ENCODE measurements at places on chromosomes 16 and 17.

GRCh38 chr17:11855306-11855705, 142.0 kb downstream of the ZNF18 start:
- no peak for DNase-seq

DNA sequence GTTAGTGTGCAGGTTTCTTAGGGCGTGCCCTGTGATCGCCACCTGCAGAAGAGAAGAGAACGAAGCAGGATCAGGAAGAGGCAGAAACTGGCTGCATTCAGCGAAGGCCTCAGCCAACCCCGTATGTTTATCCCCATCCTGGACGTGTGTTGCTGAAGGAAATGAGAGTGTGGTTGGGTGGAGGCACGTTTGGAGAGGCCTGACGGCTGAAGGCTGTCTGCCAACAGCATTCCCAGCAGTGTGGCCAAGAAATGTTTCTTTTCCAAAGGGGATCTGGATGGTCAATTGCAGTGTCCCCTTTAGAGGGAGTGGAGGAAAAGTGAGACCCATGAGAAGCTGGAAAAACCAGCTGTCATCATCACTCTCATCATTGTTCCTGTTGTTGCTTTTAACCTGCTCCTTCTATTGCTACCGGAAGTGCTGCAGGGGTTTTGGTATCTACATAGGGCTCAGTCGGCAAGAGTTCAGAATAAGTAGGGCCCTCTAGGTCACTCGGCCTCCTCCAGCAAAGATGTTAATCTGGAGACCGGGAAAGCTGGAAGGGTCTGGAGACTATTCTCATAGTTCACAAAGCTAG, 46.5 kb upstream of the SLC47A1 start:
- no peak for DNase-seq

DNA sequence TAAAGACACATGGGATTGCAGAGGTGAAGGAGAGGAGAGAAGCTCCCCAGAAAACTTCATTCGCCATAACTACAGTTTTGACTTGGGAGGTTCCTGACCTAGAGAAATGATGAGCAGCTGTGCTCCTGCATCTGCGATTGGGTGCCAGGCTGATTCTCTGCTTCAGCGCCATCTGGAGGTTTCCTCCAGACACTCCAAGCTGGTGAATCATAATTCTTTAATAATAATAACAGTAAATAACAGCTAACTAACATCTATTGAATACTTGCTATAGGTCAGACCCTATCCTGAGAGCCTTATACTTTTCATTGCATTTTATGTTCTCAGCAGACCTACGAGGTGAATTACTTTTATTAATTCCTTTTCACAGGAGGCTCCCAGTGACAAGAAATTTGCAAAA, 575.8 kb downstream of the TOX3 start:
- DNase-seq: no peak

DNA sequence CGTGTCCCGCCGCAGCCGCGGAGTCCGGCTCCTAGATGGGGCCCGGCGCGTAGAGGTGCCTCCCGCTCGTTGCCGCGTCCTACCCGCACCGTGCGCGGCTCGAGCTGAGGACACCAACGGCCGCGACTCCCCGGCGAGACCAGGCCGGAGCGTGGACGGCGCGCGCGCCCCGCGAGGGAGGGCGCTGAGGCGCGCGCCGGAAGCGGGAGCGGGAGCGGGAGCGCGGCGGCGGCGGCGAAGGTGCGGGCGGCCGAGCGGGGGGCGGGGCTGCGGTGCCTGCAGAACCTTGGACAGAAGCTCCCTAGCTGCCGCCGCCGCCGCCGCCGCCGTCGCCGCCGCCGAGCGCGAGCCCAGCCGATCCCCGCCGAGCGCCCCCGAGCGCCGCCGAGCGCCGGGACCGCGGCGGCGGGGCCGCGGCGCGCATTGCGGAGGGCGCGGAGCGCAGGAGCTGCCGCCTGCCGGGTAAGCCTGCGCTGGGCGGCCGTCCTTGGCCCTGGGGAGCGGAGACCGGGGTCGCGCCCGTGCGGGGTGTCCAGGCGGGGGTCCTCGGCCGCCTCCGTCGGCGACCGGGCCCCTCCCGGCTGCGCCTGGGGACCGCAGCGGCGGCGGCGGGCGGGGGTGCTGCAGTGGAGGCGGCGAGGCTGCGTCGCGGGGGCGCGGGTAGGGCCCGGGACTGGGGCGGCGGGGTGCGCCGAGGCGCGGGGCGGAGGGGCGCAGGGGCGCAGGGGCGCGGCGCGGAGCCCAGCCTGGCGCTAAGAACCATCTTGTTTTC, at the start of gene CDK5R1:
TSS of gene CDK5R1 (plus strand) at position 293 of the 772 bp plus-strand sequence. CDS start 628 bp downstream, outside the sequence.
- DNase-seq: peak; percentile 56

DNA sequence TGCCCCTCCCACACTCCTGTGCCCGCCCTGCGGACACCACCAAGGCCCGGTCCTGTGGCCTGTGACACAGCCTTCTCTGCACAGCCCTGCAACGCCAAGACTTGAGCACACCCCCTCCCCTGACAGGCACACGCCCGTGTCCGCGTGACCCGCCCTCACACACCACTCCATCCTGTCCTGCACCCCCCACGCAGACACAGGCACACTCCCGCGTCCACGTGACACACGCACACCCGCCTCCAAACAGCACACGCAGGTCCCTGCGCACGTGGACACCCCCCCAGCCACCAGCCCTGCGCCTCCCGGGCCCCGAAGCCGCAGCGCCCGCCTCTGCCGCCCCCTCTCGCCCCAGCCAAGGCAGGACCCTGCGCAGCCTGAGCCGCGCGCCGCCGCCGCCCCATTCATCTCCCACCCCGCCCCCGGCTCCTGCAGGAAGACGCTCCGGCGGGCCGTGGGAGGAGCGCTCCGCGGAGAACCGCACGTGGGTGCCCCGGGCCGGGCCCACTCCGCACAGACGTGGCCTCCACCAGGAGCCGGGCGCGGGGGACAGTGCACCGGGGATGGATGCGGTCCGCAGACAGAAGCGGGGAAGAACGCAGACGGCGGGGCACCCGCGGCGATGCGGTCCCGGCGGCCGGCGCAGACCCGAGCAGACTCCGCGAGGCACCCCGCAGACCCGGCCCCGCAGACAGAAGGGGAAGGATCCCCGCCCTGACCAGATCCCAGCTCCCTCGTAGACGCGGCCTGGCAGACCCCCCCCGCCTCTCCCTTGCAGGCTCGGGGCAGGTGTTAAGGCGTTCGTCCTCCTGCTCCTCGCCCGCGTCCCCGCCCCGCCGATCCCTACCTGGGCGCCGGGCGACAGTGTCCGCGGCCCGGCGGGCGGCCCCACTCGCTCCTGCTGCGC, 506 bp downstream of the CAMKK1 start:
- DNase-seq: peak; percentile 65

DNA sequence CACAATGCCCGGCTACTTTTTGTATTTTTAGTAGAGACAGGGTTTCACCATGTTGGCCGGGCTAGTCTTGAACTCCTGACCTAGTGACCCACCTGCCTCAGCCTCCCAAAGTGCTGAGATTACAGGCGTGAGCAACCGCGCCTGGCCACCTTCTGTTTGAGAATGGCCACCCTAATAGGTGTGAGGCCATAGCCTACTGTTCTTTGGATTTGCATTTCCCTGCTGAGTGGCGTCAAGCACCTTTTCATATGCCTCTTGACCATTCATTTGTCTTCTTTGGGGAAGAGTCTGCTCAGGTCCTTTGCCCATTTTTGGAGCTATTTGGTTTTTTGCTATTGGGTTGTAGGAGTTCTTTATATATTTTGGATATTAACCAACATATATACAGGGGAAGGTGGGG, 276.7 kb downstream of the PARN start:
- DNase-seq: no peak

GRCh38 chr17:57875290-57876022, 25.6 kb upstream of the MRPS23 start:
- DNase-seq: no peak

- DNase-seq: no peak
These were observed 8.3 kb upstream of the CLUH start for GRCh38 chr17:2719861-2720260.

GRCh38 chr17:69228018-69228417, 606 bp downstream of the ABCA10 start:
- DNase-seq: no peak

- no peak for DNase-seq
These were observed 41.9 kb upstream of the RBBP6 start for GRCh38 chr16:24497440-24497839.

DNA sequence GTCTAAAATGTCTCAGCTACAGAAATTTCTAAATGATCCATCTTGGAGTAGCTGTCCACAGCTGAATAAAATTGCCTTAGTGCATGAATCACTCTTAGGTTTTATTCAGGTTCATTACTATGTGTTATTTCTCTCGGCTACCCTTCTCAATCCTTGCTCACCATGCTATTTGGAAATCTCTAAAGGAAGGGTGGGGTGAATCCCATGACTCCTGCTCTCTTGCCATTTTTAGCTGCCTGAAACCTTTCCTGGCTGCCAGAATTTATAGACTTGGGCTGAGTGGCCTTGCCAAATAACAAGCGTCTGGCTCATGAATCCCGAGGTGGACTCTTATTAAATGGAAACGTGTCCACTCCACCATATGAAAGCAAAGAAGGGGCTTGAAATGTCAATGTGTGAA, 936.1 kb upstream of the SOX9 start:
- no peak for DNase-seq

- peak; percentile 64 for DNase-seq
These were observed at the start of gene RTN4RL1 for GRCh38 chr17:2025220-2025621. TSS of gene RTN4RL1 (minus strand) at chr17:2025334. CDS start at chr17:2024865, 469 bp downstream.

GRCh38 chr16:89357055-89357816, 133.1 kb downstream of the ANKRD11 start:
- peak; percentile 44 for DNase-seq

DNA sequence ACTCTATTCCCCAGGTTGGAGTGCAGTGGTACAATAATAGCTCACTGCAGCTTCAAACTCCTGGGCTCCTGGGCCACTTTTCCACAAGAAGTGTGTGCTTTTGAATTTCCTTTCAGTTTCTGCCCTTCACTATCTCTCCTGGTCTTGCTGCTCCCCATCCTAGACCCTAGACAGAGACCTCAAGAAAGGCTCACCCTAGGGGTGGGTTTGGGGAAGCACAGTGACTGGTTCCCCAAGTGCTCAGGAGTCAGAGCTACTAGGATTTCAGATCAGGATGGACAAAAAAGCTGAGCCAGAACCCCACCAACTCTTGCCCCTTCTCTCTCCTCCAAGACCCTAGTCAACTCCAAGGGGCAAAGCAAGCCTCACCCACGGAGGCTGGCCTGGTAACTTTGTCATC, 1.6 kb upstream of the SEBOX start:
- no peak for DNase-seq

- no peak for DNase-seq
These were observed 4.2 kb upstream of the MRPL28 start for GRCh38 chr16:374616-374926.

DNA sequence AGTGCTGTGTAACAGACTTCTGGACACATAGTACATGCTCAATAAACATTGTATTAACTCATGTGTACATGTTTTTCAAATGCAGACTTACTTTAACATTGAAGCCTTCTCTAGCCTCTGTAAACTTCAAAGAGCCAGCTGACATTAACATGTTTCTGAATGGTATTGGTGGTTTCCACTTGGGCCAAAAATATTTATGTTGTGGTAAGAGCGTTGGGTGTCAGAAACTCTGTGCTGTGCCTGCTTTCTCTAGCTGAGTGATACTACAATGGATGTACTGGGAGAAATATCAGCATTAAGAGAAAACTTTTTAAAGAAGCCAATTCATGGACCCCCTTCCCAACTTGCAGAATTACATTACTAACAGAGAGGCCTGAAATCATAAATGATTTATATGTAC, 1951.7 kb downstream of the TP53TG3F start:
- no peak for DNase-seq

GRCh38 chr17:40501499-40501911, at the start of gene TNS4:
TSS of gene TNS4 (minus strand) at chr17:40501623. CDS start at chr17:40496425, 5,198 bp downstream.
- no peak for DNase-seq

- DNase-seq: peak; percentile 72
These were observed 604 bp downstream of the PRR14 start for GRCh38 chr16:30651124-30652004.

- DNase-seq: no peak
These were observed 38.5 kb upstream of the SLC25A19 start for GRCh38 chr17:75327757-75328156.

DNA sequence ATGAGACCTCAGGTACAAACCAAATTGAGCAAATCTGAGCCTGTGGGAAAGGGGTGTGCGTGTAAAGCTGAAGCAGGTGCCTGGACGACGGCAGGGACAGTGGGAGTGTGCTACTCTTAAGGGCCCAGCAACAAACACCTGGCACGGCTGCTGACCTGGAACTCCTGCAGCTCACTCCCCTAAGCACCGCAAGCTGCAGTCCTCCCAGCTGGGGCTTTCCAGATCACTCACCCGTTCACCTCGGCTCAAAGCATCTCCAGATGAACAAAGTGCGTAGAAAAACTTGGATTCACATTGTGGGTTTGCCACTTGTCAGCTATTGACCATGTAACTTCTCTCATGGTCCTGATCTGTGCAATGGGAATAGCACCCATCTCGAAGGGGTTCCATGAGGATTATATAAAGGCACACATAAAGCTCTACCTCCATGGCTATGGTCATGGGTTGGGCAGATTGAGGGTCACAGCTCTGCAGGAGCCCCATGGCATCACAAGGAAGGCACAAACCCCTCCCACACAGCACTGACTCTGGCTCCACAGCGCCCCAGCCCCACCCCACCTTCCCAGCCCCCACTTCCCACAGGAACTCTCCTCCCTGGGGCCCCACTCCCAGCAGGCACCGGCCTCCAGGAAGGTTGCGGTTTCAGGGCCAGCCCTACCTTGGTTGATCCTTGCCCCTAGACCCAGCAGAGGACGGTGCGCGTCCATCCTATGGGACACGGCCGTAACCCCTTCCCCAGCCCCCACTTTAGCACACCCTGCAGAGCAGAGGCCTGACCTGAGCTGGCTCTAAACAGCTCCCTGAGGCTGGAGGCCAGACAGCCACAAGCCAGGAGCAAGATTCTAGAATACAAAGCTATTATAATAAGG, 21.9 kb downstream of the ST3GAL2 start:
- DNase-seq: no peak

DNA sequence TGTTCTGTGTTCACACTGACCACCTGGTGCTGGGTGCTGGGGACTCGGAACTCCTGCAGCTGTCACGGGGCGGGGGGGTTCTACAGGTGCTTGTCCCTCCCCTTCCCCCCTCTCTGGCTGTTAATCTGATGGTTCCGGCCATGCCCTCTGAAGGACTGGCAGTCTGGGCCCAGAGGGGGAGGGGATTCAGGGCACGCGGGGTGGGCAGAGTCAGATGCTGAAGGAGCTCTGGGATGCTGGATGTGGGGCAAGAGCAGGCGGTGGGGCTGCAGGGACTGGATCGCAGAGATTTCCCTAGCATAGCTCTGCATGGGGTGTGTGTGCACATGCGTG, 5.4 kb upstream of the TBX21 start:
- DNase-seq: no peak

GRCh38 chr16:66182592-66182991, 183.9 kb upstream of the CDH5 start:
- DNase-seq: no peak

- no peak for DNase-seq
These were observed 42.8 kb downstream of the METRNL start for GRCh38 chr17:83121921-83122820.

GRCh38 chr16:10791048-10791447, 27.5 kb downstream of the TVP23A start:
- no peak for DNase-seq

All from activated T-helper 9 cell treated with anti-CD3 and anti-CD28 coated beads, Interleukin-2, amount 50 U/mL, for 16 hours (primary cell).